Upper lobe of left lung (tissue), 6 donors: ENCODE measurements at places on chromosomes 7 and 10.

DNA sequence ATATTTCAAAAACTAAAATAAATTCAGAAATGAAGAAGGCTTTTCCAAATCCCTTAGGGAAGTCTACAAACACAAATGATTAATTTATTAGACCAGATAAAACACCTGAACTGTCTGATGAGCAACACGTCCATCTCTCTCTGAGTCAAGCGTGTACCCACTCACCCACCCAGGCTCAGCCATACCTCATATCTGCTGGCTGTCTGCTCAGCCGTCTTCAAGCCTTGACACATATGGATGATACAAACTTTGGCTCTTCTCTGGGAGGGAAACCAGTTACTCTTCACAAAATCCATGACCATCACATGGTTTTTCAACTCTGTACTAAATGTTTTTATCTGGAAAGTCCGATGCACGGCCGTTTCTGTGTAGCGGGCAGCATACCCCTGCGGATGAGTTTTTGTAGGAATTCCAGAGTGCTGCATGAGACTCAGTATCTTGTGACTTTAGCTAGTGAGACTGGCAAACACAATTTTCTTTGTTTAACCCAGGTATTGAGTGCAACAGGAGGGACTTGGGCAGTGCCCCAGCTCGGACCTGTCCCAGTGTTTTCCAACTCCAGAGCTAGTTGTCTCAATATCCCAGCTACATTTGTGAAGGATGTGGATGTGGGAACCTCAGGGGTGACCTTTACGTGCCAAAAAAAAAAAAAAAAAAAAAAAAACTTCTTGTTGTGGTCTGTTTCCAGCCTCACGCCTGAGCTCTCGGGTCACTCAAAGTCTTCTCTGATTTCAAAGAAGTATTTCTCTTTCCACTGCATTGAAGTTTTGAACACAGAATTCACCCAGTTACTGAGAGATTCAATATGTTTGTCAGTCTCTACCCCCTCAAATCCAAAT, at the start of gene C10orf90:
Gene C10orf90 (minus strand): TSS at position 638 of the 839 bp plus-strand sequence. CDS start 213 bp downstream, at position 425.
- DNase-seq: no peak

- no peak for DNase-seq
Measured at GRCh38 chr7:151311294-151311864, 30.2 kb upstream of the NUB1 start.

DNA sequence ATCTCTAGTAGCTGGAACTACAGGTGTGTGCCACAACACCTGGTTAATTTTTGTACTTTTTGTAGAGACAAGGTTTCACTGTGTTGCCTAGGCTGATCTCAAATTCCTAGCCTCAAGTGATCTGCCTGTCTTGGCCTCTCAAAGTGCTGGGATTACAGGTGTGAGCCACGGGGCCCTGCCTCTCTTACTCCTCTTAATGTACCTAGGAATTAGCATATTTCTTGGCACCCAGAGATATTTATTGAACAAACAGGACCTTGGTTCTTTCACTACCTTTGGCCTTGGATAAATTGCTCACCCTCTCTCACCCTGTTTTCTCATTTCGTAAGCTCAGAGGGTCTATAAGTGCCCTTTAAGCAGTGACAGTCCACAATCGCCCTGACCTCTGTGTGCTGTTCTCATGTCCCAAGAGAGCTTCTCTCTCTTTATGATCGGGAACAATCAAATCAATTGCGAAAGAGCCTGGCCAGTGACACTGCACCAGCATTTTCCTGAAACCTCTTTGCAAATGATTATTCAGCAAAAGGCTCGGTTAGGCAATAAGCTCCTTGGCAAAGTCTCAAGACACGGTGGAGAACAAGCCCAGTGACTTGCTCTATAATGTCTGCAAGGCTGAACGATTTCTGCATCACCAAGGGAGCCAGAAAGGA, 117.7 kb downstream of the APBB1IP start:
- no peak for DNase-seq

DNA sequence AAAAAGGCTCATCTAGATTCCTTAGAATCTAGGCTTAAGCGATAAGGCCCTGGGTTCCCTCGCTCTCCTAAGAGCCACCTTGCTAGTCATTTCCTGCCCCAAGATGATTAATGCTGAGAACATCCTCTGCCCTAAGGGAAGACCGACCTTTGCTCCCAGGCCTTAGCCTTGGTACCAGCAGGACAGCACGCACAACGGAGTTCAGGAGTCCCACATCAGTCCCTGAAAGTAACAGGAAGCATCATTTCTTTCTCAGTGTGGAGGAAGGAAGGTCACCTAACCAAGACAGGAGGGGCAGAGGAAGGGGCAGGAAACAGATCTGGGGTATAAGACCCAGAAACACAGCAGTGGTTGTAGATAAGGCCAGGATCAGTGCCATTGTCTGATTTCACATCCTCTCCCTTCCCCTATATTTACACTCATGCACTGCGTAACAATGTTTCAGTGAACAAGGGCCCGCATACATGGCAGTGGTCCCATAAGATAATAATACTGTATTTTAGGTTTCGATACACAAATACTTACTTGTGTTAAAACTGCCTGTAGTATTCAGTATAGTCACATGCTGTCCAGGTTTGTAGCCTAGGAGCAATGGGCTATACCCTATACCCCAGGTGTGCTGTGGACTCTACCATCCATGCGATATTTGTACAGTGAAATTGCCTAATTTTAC, 8.1 kb upstream of the FAM107B start:
- DNase-seq: no peak

- DNase-seq: no peak
Measured at GRCh38 chr10:33385686-33386085, 51.2 kb upstream of the NRP1 start.

DNA sequence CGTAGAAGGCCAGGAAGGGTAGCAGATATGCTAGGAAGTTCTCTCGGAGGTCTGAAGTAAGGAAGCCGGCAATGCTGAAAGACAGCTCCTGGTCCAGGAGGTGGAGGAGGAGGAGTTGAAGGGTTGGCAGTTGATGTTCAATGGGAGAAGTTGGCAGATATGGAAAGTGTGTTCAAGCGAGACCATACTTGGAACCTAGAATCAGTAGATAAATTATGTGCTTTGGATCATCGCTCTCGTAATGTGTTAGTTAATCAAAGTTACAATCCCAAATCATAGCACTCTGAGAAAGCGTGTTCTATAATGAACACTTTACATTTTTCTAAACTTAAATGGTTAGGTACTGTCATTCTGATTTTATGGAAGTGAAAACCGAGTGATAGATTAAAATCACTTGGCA, 152.9 kb downstream of the CELF2 start:
- DNase-seq: no peak

DNA sequence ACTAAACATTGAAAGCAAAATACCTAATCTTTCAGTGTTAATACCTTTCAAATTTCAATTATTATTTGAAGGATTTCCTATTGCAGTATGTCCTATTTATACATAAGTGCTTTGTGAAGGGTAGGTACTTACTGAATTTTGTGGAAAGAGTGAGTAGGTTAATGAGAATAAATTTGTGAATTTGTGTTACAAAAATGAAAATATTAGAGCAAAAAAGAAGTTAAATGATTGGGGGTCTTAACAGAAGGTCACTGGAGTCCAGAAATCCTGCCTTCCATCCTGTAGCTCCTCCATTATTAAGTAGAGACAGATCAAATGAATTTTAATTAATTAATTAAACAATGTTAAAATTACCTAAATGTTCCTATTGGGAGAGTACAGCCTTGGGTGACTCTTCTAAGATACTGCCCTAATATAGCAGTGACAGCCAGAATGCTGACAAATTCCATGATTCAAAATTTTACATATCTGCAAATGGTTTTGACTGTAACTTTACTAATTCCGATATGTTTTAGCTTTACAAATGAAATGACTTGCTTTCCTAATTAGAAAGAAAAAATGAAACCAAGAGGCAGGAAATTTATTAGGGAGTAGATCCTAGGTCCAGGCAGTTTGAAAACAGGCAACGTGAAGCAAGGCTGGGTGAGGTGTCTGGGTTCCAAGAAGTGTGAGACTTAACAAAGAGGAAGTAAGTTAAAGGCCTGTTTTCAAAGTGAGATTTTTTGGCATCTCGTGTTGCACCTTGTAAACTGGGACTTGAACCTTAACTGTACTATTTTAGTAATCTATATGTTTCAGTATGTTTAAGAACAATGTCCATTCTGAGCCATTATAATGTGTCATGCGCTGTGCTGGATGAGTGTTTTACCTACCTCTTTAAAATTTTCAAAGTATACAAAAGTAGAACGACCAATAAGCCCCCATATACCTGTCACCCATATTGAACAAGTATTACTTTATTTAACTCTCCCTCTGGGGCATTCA, 1.5 kb downstream of the PIK3CG start:
- no peak for DNase-seq

DNA sequence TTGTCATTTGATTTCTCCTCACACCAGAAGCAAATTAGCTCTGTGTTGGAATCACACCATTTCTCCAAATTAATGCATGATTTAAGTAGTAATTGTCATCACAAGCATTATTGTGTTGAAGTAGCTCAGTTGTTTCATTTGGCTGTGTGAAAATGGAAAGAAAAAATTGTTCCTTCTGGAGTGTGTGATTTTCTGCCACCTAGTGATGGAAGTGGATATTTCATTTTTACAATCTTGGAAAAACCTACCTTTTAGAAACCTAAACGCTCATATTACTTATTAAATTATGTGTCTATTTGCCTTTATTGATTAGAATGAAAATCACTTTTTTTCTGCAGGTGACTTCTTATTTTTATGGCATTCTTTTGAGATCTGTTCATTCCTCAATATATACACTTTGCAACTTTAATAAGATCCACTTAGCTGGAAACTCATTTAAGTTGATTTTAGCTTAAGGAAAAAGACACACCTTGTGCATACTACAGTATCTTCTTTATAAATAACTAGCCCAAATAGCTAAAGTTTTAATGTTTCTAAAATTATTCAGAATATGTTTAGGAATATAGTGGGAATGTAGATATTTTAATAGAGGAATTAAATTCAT, 50.0 kb downstream of the SRI start:
- no peak for DNase-seq

- DNase-seq: peak; percentile 54
Measured at GRCh38 chr7:151608031-151608551, 88.4 kb upstream of the RHEB start.

DNA sequence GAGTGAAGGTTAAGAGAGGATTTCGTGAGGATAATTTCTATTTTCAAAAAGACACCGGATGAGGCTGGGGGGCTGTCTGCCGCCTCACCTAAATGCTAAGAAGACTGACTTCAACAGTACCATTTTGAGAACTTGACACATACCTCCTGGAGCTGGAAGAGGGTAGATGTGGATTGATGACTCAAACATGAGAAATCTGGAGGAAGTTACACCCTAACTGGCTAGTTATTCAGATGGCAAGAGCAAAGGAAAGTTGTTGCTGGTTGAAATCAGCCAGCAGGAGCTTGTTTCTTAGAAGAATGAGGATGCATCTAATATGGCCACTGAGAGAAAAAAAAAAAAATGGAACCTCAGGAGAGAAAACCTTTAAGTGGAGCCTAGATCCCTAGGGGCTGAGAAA, 76.2 kb upstream of the KIAA1217 start:
- no peak for DNase-seq

DNA sequence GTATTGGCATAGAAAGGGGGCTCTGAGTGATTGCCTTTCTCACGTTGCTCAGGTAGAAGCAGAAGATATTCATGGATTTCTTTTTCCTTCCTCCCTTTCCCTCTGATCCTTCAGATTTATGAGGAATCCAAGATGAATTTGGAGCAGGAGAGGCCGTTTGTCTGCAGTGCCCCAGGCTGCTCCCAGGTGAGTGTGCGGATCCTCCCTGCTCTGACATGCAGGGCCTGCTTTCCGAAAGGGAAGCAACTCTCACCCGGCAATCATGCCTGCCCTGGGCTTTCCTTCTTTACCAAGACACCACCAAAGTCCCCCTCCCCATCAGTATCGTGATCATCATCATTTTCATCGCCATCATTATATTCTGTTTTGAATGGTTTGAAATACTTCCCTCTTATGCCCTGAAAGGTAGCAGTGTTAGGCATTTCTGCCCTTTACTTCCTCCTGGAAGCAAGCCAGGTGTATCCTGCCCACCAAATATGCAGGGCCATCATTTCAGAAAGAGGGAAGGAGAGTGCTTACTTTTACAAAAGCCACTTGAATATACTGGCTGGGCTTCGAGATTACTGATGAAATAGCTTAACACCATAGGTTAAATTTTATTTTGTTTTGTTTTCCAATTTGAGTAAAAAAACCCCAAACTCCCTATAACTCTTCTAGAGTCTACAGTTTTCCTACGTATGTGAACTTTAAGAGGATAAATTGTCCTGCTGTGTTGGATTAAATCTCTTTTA, 75.9 kb downstream of the CREB5 start:
- DNase-seq: no peak

DNA sequence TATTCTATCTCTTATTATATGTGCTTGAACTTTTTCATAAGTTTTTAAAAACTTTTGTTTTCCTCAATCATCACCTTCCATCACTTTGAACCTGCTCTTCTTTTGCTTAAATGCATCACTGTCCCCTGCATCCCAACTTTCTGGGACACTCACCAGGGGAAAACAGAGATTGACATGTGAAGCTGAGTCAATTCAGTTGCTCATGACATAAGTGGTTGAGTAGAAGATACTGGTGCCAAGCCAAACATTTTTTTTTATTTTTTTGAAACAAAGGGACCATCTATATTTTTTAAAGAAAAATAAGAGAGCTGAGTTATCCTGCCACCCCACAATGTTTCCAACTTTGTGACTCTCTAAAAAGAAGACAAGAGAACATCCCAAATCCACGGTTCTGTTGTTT, 61.8 kb upstream of the AHR start:
- DNase-seq: no peak

DNA sequence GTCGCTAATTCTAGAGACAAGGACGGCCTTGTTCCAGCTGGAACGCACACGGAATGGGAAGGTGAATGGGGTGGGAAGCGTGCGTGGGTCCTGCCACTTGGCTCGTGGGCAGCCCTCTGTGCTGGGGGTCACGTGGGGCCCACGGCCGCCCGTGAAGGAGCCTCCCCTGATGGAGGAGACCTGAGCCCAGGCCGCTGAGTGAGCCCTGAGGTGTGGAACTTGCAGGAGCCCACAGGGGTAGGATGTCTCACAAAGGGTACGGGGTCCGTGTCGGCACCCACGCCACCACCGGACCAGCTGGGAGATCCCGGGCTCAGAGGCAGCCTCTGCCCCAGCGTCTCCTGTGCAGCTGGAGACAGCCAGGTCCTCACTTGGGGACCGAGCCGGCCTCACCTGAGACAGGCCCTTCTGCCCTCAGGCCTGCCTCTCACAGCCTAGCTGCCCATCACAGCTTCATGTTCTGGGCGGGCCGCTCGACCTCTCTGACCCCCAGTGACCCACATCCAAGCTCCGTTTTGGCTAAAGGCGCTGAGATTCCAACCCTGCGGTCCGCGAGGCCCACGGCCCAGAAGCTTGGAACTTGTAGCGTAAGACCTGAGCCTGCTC, 84.8 kb downstream of the FOXL3 start:
- DNase-seq: peak; percentile 73

GRCh38 chr7:113628948-113629847, 289.6 kb downstream of the PPP1R3A start:
- no peak for DNase-seq

GRCh38 chr10:71237843-71238623, 25.7 kb downstream of the UNC5B start:
- DNase-seq: no peak

GRCh38 chr7:15158141-15158810, 255.7 kb upstream of the DGKB start:
- no peak for DNase-seq
